Activated CD4-positive, alpha-beta T cell treated with anti-CD3 and anti-CD28 coated beads for 24 hours (primary cell): ENCODE measurements at places on chromosomes 16 and 17.

- DNase-seq: no peak
Measured at GRCh38 chr17:41970901-41971331, 4.3 kb downstream of the CNP start.

- no peak for DNase-seq
Measured at GRCh38 chr16:14418795-14419225, 211.2 kb downstream of the PARN start.

DNA sequence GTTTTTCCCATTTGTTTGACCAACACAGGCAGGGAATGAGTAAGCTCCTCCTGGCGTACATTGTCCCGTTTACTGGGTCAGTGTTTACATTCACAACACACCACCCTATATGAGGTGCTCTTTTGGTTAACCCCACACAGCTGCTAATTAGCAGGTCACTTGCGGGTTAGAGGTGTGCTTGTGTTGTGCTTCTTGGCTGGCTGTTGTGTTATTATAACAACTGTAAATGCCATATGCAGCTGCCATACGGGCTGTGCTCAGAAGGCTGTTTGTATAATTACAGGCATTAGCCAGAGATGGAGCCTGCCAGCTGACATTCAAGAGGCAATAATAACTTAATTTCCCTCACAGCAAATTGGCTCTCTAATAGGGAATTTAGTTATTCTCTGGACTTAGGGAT lies 205.1 kb upstream of the ELAC2 start:
- no peak for DNase-seq

- DNase-seq: no peak
Measured at GRCh38 chr17:27356091-27356705, 62.3 kb downstream of the WSB1 start.

GRCh38 chr17:7886227-7887037 lies 2.2 kb upstream of the CHD3 start:
- DNase-seq: peak; percentile 29

DNA sequence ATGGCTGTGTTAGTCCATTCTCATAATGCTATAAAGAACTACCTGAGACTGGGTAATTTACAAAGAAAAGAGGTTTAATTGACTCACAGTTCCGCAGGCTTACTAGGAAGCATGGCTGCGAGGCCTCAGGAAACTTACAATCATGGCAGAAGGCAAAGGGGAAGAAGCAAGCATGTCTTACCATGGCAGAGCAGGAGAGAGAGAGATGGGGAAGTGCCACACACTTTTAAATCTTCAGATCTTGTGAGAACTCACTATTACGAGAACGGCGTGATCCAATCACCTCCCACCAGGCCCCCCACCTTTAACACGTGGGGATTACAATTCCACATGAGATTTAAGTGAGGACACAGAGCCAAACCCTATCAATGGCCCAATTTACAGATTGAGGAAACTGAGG lies 96.5 kb downstream of the SDK2 start:
- DNase-seq: no peak

- DNase-seq: no peak
Measured at GRCh38 chr17:81206657-81207056, 16.1 kb downstream of the CEP131 start.

GRCh38 chr17:77891602-77892001 lies 66.9 kb upstream of the TNRC6C start:
- DNase-seq: no peak

- DNase-seq: no peak
Measured at GRCh38 chr17:46776298-46777005, 42.0 kb downstream of the WNT3 start.

- DNase-seq: no peak
Measured at GRCh38 chr17:49987681-49988441, 7.2 kb downstream of the DLX3 start.

- no peak for DNase-seq
Measured at GRCh38 chr17:61750656-61751055, 112.7 kb downstream of the BRIP1 start.
